T-cell (primary cell): ENCODE measurements at places on chromosomes 11 and 22. TPM values are rescaled to one million over a fixed set of nuclear protein-coding genes. Genes with fewer than 3 reads are reported as not detected.

- H3K27ac ChIP-seq = no peak overlapping the region
- H3K4me3 ChIP-seq = no peak overlapping the region
- peaks cover 2% of the 10 kb centered on the region for H3K4me1 ChIP-seq
- peaks cover 5% of the 10 kb centered on the region for H3K27me3 ChIP-seq
Observed at GRCh38 chr11:65952052-65952521, 6.8 kb downstream of the TSGA10IP start.

Gene MMP10
- not detected for total RNA-seq

GRCh38 chr11:86421946-86422345, 47.3 kb downstream of the CCDC81 start:
- H3K4me3 ChIP-seq = no peak overlapping the region
- DNase-seq = no peak
- H3K36me3 ChIP-seq = no peaks in the 10 kb centered on the region
- H3K27me3 ChIP-seq = no peaks in the 10 kb centered on the region
- no peak overlapping the region for H3K27ac ChIP-seq
- no peaks in the 10 kb centered on the region for H3K4me1 ChIP-seq

DNA sequence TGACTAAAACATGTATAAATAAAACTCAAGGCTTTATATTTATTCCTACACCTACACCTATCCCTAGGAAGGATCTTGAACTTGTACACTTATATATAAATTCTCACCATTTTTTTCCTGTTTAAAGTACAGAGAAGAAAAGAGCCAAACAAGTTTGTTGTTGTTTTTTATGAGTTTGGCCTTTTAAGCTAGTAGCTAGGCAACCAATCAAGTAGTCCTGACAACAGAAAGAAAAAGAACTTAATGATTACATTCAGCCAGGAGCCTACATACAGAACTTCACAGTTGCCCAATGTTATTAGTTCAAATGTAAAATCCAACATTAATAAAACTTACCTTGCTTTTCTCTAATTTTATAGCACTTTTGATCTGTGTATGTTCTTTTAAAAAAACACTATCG, 316.2 kb downstream of the SOX6 start:
- no peaks in the 10 kb centered on the region for H3K27me3 ChIP-seq
- H3K27ac ChIP-seq = no peak overlapping the region
- no peaks in the 10 kb centered on the region for H3K4me1 ChIP-seq
- H3K4me3 ChIP-seq = no peak overlapping the region
- no peaks in the 10 kb centered on the region for H3K36me3 ChIP-seq
- no peak for DNase-seq

GRCh38 chr11:1292644-1293618, 16.5 kb downstream of the TOLLIP start:
- no peaks in the 10 kb centered on the region for H3K27me3 ChIP-seq
- no peaks in the 10 kb centered on the region for H3K4me1 ChIP-seq
